ENCODE measurements at places on chromosomes 5 and 9.

DNA sequence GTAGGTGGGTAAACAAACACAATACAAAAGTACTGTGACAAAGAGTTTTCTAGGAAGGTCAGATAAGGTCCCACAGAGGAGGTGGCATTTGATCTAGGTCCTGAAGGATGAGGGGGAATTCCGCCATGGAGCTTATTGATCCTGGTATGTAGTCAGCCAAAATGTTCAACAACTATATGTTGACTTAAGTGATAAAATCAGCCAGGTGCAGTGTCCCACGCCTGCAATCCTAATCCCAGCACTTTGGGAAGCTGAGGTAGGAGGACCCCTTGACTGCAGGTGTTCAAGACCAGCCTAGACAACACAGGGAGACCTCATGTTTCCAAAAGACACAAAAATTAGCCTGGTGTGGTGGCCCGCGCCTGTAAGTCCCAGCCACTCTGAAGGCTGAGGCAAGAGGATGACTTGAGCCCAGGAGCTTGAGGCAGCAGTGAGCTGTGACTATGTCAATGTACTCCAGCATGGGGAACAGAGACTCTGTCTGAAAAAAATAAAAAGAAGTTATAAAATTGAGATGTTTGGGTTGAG is 46.4 kb upstream of the PLIN2 start:
- no peak for DNase-seq

- DNase-seq, result no peak
These were observed 348.0 kb downstream of the SEMA5A start for GRCh38 chr5:9197881-9198260.

DNA sequence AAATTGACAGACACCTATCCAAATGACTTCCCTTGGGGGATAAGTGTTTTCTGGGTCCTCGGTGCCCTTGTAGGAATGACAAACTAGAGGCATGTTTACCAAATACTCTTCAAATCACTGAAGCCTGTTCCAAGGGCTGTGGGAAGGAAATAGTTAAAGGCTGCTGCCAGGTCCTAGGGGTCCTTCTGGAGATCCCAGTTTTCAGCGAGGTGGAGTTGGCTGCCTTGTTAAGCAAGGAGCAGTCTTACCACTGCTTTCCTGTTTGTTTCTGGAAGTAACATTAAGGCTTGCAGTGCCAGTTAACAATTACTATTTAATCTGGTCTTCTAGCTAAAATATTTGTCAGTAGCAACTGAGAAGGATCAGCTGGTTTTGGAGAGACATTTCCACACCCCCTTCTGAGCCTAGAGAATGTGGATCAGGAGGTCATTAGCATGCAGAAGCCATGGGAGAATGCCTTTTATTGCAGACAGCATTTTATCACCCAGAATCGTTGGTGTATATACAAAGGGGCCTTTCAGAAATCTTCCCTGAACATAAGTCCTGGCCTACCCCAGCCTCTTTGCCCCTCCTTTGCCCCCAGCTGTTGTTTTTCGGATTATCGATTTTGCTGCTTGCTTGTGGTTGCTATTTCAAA is 238.8 kb downstream of the DMAC1 start:
- peak; percentile 22 for DNase-seq

DNA sequence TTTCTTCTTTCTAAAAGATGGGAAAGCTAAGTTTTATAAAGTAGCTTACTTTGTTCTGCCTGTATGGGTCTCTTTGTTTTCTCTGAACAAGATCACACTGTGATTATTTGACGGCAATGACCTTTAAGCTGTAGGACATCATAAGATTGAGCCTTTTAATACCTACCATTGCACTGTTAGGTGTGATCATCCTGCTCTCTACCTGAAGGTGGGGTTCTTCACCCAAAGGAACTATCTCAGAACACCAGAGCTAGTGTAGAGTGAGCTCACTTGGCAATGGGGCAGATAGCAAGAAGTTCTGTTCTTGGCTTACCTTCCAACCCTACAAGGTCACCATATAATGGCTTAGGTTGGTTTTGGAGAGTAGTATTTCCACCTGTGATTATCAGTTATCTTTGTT is 200.2 kb downstream of the SPATA31D1 start:
- peak; percentile 9 for DNase-seq

- no peak for DNase-seq
These were observed 33.8 kb downstream of the MACROH2A1 start for GRCh38 chr5:135365281-135365680.

DNA sequence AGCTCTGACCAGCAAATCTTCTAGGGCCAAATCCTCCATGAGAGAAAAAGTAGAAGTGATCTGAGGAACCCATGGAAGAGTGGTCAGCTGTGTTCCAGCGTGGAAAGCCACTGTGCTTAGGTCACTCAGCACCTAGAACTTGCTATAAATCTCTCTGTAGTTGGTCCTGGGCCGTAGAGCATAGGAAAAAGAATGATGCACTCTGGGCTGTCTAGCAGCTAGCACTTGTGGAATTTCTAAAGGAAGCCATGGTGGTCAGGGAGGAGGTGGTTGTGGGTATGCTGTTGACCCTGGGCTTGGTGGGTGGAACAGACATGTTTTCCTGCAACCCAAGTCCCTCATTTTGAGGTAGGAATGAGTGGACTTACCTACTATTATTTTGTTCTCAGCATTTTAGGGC is 48.1 kb downstream of the GGTA1 start:
- no peak for DNase-seq

- DNase-seq, result no peak
These were observed 1.3 kb upstream of the ITGA2 start for GRCh38 chr5:52987711-52988331.

GRCh38 chr9:121783521-121784507 is 132.4 kb downstream of the DAB2IP start:
- DNase-seq, result no peak

DNA sequence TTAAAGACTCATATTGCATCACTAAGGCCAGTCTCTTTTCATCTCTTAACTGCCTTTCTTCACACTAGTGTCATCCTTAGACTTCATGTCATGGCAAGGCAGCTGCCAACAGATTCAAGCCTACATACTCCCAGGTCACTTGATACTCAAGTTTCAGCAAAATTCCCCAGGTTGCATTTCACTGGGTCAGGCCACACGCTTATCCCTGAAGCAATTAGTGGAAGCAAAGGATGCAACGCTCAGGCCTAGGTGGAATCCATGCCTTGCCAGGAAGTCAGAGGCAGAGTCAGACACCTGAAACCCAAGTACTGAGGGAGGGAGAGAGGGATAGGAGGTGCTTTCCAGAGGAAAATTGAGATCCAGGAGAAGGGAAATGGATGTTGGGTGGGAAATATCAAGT is 28.9 kb downstream of the YIPF5 start:
- DNase-seq, result no peak

DNA sequence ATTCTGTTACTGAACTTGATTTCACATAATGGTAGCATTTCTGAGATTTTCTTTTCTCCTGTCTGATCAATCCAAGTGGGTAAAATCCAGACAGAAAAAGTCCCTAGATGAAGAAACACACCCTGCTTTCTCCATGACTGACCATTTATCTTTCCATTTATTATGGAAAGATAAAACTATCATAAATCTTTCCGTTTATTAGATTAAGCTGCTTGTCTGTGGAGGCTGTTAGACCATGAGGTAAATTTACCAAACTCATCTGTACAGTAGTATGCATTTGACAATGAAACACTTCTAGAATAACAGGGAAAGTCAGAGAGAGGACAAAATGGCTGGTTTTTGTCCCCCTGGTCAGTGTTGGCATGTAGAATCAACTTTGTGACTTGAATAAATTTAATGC is 491.2 kb upstream of the SEMA6A start:
- DNase-seq, result no peak

GRCh38 chr5:140399979-140400729 is 1.5 kb upstream of the ANKHD1 start:
- DNase-seq, result no peak

DNA sequence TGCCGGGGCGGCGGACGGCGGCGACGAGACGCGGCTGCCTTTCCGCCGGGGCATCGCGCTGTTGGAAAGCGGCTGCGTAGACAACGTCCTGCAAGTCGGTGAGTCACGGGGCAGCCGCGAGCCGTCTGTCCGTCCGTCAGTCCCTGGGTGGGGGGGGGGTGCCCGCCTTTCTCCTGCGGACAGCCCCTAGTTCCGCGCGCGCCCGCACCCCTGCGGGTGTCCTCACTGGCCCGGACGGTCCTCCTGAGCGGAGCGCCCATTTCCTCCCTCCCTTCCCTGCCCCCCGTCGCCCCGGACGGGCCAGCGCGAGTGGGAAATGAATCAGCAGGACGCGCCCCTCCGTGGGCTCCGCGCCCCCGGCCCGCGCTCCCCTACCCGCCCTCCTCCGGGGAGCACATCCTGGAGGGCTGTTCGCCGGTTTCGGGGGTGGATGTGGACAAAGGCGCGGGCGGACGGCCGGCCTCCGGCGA is 828 bp downstream of the ZSWIM6 start:
- DNase-seq, result no peak

DNA sequence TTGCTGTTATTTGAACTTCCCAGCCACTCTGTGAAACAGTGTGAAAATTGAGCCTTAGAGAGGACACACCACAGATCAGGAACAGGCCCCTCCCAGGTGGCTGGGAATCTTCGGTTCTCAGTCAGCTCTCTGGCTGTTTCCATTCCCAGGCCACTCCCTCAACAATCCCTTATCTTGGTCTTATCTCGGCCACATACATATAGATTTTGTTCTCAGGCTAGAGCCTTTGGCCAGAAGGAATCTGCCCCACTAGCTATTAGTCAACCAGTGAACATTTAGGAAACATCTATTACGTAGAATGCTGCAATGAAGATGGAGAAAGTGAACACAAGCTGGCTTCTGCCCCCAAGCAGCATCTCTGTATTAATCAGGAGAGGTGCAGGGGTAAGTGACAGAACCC is 21.0 kb upstream of the WWC1 start:
- no peak for DNase-seq

DNA sequence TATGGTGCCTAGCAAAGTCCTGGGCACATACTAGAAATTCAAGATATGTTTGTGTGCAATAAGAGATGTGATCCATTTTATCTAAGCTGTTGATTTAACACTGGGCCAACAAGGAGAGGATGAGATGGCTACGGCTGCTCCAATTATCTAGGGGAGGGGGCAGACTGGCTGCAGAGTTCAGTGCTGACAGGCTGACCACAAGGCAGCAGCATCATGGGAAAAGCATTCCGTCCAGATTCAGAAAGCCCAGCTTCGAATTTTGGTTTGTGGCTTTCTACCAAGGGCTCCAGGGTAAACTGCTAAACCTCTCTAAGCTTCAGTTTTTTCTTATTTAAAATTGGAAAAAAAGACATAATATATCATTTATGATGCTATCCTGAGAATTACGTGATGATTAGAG is 385.1 kb upstream of the DAP start:
- no peak for DNase-seq

DNA sequence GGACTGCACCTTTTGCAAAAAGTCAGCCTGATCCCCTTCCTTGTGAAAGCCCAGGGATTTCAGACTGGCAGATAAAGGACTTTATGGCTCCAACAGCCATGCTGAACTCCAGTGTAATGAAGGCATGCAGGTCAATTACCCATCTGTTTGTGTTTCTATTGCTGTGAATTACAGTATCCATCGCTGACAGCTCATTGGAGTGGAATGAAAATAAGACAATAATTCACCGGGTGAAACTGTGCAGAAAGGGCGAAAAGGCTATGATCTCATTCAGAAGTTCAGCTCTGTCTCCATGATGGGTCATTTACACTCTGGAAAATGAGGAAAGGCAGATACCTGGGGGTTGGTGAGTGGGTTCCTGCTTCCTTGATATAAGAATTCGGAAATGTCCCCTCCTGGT is 148.0 kb downstream of the BRINP1 start:
- DNase-seq, result no peak

DNA sequence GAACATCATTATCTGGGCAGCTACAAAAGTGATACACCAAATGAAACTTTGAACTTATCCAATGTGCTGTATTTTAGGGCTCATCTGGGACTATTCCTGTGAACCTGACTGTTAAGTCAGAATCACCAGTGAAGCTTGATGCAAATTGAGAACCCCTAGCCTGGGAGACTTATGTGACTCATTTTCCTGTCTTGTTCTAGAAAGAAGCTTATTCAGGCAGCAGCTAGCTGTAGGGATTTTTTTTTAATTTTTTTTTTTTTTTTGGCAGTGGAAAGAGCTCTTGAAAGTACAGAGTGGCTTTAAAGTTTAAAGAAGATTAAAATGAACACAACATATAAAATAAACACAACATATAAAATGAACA is 81.1 kb upstream of the TNFAIP8 start:
- DNase-seq, result no peak

DNA sequence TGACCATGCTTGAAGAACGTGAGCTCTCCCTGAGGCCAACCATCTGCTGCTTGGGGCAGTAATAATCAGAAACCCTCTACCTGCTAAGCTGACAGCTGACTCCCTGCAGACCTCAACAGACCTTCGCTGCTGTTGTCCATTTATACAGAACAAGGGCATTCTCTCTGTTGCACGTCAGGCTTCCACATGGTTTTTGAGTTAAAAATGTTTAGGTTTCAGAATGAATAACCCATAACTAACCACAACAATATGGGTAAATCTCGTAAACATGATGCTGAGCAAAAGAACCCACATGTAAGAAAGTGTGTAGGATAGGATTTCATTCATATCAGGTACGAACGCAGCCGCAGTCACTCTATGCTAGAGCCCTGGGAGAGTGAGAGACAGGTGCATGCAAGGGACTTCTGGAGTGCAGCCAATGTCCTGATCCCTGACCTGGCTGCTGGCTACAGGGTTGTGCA is 348.5 kb downstream of the MED10 start:
- DNase-seq, result no peak

DNA sequence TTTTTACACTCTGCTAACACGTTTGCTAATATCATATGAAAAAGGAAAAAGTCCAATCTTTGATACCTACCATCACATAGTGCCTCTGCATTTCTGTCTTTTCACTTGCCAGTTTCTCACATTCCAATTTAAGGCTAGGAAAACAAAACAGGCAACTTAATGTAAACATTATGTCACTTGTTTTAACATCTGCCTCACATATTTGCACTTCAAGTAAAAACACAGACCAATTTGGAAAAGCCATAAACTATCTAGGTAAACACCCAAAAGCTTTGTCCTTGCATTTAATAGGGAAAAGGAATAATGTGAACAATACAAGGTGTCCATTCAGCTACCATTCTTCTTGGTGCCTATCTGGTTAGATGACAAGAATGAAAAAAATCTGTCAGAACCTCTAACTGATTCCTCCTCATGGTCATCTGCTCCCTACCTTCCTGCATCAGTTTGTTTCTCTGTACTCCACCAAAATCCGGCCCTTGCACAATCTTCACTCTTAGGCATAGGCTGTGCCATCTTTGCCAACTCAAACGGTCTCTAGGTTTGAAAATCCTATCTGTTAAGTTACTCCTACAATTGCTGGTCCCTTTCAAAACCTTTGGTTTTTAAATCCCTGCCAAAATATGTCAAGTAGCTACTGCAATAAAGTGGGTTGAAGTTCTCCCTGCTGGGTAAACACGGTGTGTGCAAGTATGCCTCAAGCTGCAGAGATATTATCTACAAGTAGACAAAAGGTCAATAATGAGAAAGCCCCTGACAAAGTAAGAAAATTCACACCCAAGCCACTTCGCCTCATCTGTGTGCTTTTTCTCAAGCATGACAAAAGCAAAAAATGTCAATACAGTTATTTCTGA is 3.4 kb downstream of the TLE1 start:
- DNase-seq, result no peak

Measured in COLO829 (cell line).